ENCODE measurements at places on chromosomes 13 and 19.

DNA sequence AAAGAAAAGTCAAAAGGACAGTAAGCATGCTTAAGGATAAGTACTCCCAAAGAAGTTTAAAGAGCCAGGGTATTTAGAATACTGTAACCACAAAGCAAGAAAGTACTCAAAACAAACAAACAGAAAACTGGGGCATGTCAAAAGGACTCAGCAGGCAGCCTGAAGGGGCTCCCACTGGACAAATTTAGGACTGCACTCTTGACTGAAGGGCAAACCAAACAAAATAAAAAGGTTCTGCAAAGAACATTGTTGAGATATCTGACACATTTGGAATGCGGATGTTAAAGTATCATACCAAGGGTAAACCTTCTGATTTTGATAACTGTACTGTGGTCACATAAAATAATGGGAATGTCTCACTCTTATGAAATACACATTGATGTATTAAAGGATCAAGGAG is 157.4 kb downstream of the TNFSF13B start:
- peaks cover 2% of the 10 kb centered on the region for H3K27me3 ChIP-seq
- no peaks in the 10 kb centered on the region for H3K36me3 ChIP-seq
- H3K4me3 ChIP-seq, result no peak overlapping the region

GRCh38 chr13:91207261-91207660 is 140.2 kb upstream of the MIR17HG start:
- DNase-seq, result peak; percentile 5
- no peak overlapping the region for H3K4me3 ChIP-seq

DNA sequence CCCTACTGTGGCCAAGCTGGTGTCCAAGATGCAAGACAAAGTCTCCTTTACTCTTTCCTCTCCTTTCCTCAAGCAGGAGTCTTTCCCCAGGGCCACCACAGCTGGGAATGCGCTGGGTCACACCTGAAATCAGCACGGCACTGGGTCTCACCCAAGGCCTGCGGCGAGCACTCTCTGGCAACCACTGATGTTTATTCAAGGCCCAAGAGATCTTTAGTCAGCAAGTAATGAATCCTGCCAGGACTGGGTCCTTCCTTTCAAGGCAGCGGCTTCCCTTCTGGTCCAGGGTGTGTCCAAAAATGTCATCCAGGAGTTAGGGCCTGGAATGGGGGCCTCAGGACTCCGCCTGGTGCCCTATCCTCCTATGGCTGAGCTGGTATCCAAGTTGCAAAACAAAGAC is 24.1 kb downstream of the BLOC1S3 start:
- peaks cover 49% of the 10 kb centered on the region for H3K27me3 ChIP-seq
- no peak overlapping the region for H3K27ac ChIP-seq
- peaks cover 15% of the 10 kb centered on the region for H3K4me1 ChIP-seq
- H3K36me3 ChIP-seq, result no peaks in the 10 kb centered on the region

GRCh38 chr13:78398743-78399410 is 204.5 kb downstream of the POU4F1 start:
- DNase-seq, result no peak
- peaks cover 4% of the 10 kb centered on the region for H3K27me3 ChIP-seq
- no peaks in the 10 kb centered on the region for H3K36me3 ChIP-seq
- H3K4me3 ChIP-seq, result no peak overlapping the region
- no peak overlapping the region for H3K27ac ChIP-seq
- no peaks in the 10 kb centered on the region for H3K4me1 ChIP-seq

GRCh38 chr19:29587518-29587986 is 18.5 kb upstream of the POP4 start:
- no peak overlapping the region for H3K4me3 ChIP-seq
- DNase-seq, result no peak
- peaks cover 72% of the 10 kb centered on the region for H3K27me3 ChIP-seq
- peaks cover 29% of the 10 kb centered on the region for H3K4me1 ChIP-seq
- H3K27ac ChIP-seq, result no peak overlapping the region
- peaks cover 4% of the 10 kb centered on the region for H3K36me3 ChIP-seq

- no peak overlapping the region for H3K4me3 ChIP-seq
- H3K4me1 ChIP-seq, result peaks cover 22% of the 10 kb centered on the region
- no peaks in the 10 kb centered on the region for H3K27me3 ChIP-seq
- H3K36me3 ChIP-seq, result no peaks in the 10 kb centered on the region
- no peak for DNase-seq
These were observed 1010.6 kb downstream of the PCDH9 start for GRCh38 chr13:66219506-66219905.

All from nephron progenitor cell (in vitro differentiated cells).